ENCODE measurements at places on chromosomes 3 and 15. TPM values are rescaled to one million over a fixed set of nuclear protein-coding genes. Genes with fewer than 3 reads are reported as not detected.

- no peak for DNase-seq
These were observed 17.2 kb downstream of the ACOX2 start for GRCh38 chr3:58519668-58520402.

CCDC39 gene
- not detected for total RNA-seq

SLC35G2 gene
- total RNA-seq: 7.3 TPM

- DNase-seq: no peak
These were observed 140.0 kb downstream of the MEIS2 start for GRCh38 chr15:36960179-36960946.

DNA sequence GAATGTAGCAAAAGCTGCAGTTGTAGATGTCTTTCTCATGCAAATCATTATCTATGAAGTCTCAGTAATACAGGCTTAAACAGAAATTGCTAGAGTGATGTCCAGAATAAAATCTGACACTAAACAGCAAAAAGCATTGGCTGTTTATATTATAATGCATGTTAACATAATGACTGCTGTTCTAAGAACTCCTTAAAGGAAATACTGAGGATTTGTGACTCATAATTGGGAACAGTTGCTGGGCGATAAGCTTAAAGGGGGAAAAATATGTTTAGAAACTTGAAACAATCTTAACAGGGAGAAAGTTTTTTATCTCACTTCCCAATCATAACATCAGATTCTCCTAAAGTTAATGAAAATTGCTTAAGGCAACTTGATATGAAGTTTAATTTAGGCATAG is 17.5 kb downstream of the TIPARP start:
- DNase-seq: no peak

GRCh38 chr3:122754929-122755328 is 38.7 kb downstream of the HSPBAP1 start:
- DNase-seq: no peak

Data from osteocyte (in vitro differentiated cells).